ENCODE measurements at places on chromosomes 5 and 9. TPM values are rescaled to one million over a fixed set of nuclear protein-coding genes. Genes with fewer than 3 reads are reported as not detected.
A peak's percentile ranks its signal among the peaks of the same experiment; 100 is the strongest.

DNA sequence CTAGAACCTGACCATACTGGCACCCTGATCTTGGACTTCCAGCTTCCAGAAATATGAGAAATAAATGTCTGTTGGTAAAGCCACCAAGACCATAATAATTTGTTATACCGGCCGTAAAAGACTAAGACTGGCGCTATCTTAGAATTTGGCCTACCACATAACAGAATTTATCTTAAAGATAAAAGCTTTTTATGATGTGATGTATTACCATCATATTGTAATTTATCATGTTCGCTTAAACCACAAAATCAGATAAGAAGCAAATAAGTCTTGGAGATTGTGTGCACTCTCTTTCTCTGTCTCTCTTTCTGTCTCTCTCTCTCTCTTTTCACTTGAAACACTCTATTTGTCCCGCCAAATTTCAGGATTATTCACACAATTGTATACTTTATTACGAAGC, 35.6 kb downstream of the FST start:
- DNase-seq = no peak

- DNase-seq = no peak
These were observed 130.7 kb upstream of the LHFPL2 start for GRCh38 chr5:78779262-78779661.

DNA sequence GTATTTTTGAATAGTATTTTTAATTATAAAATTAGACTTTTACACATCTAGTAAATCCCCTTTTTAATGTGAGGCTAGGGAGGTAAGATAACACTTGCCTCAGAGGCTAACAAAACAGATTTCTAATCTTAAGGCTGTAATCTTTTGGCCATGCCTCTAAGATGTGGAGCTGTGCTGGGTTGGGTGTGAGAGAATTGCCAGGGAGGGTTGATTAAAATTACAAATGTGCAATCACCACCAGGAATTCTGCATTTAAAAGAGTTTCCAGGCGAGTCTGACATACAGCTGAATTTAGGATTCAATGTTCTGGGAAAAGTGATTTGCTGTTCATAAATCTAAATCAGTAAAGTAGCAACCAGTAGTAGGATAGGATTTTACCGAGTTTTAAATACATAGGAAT, 73.3 kb downstream of the NUDT12 start:
- DNase-seq = no peak

DNA sequence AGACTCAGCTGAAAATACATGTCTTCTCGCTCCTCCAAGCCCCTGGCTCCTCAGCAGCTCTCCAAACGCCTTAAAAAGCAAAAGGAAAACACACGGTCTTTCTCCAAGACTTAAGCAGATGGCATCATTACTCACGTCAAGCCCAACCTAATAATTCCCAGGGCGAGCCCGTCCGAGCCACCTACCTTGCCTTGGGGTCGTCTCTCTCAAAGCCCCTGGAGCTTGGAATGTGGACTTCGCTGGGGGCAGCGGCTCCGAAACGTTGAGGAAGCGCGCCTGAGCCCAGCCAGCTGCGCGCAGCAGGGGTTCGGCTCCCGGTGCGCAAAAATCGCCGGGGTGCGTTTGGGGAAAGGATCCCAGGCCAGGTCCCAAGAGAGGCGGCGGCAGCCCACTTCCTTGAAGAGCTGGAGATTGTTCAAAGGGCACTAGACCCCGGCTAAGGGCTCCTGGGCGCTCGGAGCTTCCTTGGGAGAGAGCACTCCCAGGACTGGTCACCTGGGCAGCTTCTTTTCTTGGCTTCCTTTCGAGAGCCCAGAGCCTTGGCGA, 395 bp downstream of the DRD1 start:
- no peak for DNase-seq

- DNase-seq = no peak
These were observed 128.7 kb upstream of the PIK3R1 start for GRCh38 chr5:68086857-68087256.

GRCh38 chr5:129077433-129078075, 17.0 kb upstream of the ISOC1 start:
- DNase-seq = no peak

DNA sequence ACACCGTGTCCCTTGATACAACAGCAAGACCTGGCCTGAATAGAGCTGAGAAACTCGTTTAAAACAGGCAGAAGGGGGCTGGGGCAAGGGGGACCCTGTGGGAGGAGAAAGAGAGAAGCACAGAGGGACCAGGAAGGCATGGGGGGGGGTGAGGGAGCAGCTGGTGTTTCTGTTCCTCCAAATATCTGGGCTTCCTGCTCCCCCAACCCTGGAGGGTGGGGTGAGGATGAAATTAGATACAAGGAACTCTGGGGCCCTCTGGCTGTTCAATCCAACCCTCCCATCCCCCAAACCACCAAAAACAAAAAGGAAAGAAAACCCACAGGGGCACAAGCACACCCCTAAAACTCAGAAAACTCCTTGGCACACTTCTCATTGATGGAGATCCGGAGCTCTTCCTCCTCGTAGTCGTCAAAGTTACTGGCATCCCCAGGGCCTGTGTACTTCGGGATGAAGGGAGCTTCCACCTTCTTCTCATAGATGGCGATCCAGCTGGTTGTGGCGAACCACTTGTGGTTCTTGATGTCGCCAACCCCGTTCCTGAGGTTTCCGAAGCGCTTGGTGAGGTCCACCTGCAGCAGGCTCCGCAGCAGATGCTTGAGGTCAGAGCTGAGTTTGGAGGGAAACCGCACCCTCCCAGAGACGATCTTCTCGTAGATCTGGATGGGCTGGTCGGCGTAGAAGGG, 1.1 kb downstream of the PRKACG start:
- DNase-seq = no peak

DNA sequence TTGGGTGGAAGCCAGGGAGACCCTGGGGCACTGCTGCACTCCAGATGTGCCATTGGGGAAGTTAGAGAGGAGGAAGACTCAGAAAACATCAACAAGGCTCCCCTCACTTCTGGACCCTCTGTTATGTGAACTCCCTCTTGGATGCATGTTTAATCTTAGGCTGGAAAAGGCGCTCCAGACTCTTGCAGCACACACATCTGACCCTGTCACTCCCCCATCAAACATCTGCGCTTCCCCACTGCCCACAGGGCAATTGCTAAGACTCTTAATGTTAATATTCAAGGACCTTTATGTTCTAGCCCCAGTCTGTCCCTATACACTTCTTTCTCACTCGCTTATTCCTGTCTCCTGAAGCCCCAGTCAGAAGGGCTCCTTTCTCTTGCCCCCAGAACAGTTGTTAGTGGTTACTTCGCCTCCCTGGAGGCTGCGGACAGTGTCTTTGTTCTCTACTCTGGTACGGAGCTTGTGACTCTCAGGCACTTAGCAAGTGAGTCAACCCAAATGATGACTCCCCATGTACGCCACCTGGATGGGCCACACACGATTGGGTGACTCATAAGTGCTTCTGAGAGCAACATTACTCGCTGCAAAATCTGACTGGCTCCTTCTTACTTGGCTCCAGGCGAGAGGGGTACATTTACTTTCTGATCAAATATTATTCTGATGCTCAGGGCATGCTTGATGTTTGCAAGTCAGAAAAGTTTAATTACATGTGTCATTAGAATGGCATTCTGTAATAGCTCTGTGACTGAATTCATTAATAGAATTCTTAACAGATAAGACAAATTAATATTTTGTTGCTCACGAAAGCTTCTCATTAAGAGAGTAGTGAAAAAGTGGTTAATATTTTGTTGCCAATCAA, 193.6 kb downstream of the HSPA4 start:
- no peak for DNase-seq

DNA sequence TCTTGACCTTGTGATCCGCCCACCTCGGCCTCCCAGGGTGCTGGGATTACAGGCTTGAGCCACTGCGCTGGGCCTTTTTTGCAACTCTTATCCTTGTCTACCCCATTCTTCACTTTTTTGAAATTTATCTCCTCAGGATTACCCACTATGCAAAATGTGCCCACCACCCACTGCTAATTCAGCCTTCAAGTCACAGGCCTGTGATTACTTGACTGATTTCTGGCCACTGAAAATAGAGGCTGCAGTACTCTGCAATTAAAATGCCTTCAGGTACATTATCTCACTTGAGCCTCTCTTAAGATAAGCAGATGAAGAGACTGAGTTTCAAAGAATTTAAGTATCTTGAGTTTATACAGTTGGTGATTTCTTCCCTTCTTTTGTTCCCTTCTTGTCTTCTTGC, 112.4 kb upstream of the SPATA31D4 start:
- no peak for DNase-seq

- DNase-seq = no peak
These were observed 43.7 kb downstream of the OR2Y1 start for GRCh38 chr5:180696116-180696515.

- DNase-seq = no peak
These were observed 249.5 kb downstream of the MAN2A1 start for GRCh38 chr5:109939116-109939682.

DNA sequence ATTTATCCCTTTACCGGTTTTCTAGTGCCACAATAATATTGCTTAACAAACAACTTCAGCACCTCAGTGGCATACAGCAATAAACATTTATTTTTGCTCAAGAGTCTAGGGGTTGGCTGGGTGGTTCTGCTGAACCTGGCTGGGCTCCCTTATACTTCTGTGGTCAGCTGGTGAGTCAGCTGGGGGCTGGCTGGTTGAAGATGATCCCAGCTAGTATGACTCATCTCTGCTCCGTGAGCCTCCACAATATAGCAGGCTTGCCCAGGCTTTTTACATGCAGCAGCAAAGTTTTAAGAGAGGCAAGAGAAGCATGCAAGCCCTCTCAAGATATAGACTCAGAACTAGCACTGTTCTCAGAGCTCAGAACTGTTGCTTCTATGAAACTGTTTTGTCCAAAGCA, 523.5 kb upstream of the CLINT1 start:
- DNase-seq = peak; percentile 4

GRCh38 chr9:107307331-107307730, 24.3 kb downstream of the RAD23B start:
- no peak for DNase-seq

- DNase-seq = no peak
These were observed 94.0 kb upstream of the SH3GL2 start for GRCh38 chr9:17484906-17485305.

- no peak for DNase-seq
These were observed 67.5 kb upstream of the CKMT2 start for GRCh38 chr5:81165493-81166119.

GRCh38 chr5:179805529-179806249, 977 bp downstream of the MGAT4B start:
- DNase-seq = no peak

NACC2 gene
- 13.2 TPM for total RNA-seq

MYMK gene
- total RNA-seq = not detected

DMRTA1 gene
- 3.4 TPM for total RNA-seq

HTR1A gene
- not detected for total RNA-seq

Data from esophagus squamous epithelium (tissue), 5 donors.